ENCODE measurements at places on chromosomes 16 and 17. TPM values are rescaled to one million over a fixed set of nuclear protein-coding genes. Genes with fewer than 3 reads are reported as not detected.
A peak's percentile ranks its signal among the peaks of the same experiment; 100 is the strongest.

TPSB2 gene
- not detected for total RNA-seq

DNA sequence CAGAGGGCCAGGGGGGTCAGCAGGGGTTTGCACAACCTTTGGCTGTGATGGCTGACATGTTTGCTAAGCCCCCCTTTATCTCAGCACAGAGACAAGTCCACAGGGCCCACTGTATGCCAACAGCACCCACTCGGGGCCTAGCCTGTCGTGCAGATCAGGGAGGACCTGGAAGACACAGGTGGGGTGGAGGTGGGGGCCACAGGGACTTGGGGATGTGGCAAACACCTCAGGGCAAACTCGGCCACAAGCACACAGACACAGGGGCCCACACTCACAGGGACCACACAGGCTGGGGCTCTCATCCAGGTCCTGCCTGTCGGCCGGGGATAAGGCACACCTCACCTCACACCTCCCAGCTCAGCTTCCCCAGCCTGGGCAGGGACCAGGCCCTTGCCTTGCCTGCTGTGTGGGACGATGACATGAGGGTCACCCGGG, 87.9 kb downstream of the C16orf78 start:
- DNase-seq: no peak

GRCh38 chr17:27546624-27547300, 84.2 kb upstream of the LGALS9 start:
- no peak for DNase-seq

DNA sequence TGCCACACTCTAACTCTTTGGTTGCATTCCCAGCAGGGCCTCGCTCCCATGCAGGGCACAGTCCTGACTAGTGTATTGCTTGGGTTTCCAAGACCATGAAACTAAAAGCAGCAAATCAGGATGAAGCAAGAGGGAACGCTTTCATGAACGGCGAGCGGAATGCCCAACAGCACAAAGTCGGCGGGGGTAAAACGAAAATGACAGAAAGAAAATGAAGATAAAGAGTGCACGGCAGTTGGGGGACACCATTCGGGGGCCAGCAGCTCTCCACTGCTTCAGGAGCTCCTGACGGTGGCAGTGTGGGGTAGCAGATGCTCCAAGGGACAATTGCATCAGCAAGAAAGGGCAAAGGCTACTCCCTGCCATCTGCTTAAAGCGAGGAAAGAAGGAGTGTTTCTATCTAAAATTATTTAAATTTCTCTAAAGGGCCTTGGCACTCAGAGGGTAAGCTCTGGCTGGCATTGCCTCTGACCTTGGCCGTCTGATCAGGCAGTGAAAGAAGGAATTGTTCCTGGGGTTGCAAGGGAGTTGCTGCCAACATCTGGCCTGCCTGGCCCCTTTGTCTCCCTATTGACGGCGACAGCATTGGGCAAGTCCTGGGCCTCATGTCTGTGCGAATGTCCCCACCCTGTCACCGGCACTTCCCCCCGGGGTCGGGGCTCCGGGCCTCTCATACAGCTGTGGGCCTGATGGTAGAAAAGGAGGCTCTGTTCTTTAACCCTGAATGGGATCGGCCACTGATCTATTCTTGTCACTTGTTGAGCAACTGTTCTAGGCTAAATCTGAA, 138.2 kb downstream of the CMIP start:
- DNase-seq: no peak

DNA sequence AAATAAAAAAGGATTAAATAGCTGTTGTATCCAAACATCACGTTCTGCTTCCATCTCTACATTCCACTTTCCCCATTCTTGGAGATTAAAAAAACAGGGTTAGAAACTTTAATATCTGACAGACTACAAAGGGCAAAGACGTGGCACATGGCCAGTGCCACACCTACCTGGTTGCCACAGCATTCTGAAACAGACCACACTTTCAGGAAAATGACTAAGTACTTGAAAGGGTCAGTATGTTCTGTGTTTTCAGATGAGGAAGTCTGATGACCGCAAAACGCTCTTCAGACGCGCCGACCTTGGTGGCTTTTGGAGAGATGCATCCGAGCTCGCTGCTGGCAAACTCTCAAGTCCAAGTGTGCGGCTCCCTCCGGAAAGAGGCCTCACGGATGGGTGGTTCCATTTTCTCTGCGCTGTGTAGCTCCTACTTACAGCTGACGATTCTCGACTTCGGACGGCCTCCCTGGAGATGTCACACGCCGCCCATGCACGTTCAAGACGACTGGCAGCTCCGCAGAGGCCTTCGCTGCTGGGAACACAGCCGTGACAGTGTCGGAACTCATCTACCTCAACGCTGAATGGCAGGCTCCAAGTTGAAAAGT, 15.5 kb downstream of the MAP1LC3B start:
- DNase-seq: peak; percentile 97

DNA sequence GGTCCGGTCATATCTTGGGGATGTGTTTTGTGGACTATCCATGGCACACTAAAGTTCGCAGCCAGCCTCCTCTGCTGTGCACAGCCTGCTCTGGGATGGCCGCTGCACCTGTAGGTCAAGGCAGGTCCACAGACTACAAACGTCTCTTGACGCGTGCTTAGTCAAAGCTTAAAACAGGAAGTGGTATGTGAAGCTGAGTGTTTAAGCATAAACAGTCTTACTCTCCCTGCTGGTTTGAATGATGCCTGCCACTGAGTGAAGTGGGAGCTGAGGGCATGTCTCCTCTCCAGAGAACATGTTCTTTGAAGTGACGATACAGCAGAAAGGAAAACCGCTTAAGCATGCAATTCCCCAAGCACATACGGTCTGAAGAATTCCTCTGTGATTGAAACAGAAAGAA, 365.6 kb downstream of the SLC39A11 start:
- peak; percentile 14 for DNase-seq

DNA sequence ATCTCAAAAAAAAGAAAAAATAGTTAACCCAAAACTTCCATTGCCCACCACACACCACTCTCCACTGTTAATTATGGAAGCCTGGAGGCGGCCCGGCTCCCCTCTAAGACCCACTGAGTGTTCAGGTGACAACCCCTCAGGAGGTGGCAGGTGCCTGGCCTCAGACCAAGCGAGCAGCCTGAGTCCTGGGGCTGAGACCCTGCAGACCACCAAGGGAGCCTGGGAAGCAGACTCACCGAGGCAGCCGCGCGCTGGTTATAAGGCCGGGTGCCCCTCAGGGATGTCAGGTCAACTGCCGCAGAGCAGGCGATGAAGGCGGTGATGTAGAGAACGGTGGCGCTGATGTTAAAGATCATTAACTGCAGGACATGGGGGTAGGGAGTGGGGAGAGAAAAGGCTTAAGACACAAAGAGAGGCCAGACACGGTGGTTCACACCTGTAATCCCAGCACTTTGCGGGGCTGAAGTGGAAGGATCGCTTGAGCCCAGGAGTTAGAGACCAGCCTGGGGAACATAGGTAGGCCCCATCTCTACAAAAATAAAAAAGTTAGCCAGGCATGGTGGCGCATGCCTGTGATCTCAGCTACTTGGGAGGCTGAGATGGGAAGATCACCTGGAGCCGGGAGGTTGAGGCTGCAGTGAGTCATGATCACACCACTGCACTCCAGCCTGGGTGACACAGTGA, 13.3 kb downstream of the ARL2BP start:
- no peak for DNase-seq

- no peak for DNase-seq
These were observed 18.1 kb downstream of the TRPV2 start for GRCh38 chr17:16433514-16433913.

DNA sequence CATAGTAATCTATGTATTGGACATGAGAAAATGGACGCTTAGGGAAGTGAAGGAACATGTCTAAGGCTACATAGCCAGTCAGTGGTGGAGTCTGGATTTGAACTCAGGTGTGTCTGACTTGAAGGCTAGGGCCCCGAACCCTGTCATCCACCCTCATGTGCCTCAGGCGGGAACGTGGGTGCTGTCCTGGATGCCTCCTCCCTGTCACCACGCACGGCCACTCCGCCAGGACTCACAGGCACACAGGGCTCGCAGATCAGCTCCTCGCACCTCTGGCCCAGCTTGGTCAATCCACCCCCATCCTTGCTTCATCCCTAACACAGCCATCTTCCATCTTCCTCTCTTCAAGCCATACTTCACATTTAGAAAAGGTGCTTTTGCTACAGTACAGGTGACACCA, 154.7 kb downstream of the KCNJ12 start:
- no peak for DNase-seq
